A549 treated with GW870086 at 1 μM for 4 hours (cell line): ENCODE measurements at places on chromosomes 12 and 14. TPM values are rescaled to one million over a fixed set of nuclear protein-coding genes. Genes with fewer than 3 reads are reported as not detected.

Gene TAS2R30
- not detected in 5 replicates for total RNA-seq

Gene TAS2R20
- 0.09 to 0.21 TPM in 2 of 5 replicates, not detected in the others for total RNA-seq

Gene SALL2
- 0.73 to 1.3 TPM (median 0.85 TPM) in 5 replicates for total RNA-seq

Gene HCAR2
- total RNA-seq: 0.06 TPM in 1 of 5 replicates, not detected in the others

Gene ZNF385A
- 16.3 to 23.1 TPM (median 22.3 TPM) in 5 replicates for total RNA-seq

Gene SELPLG
- total RNA-seq: 0.63 to 1.1 TPM (median 1.1 TPM) in 5 replicates

Gene CARMIL3
- total RNA-seq: 0.33 to 0.75 TPM (median 0.61 TPM) in 5 replicates

Gene CCDC175
- total RNA-seq: not detected in 5 replicates

Gene CDCA3
- total RNA-seq: 70.8 to 86.2 TPM (median 80.8 TPM) in 5 replicates

Gene PPHLN1
- total RNA-seq: 54.8 to 68.2 TPM (median 60.5 TPM) in 5 replicates

Gene GLIPR1L1
- total RNA-seq: not detected in 5 replicates

Gene HCAR1
- 0.03 to 0.07 TPM (median 0.06 TPM) in 4 of 5 replicates, not detected in the other for total RNA-seq

Gene RFX4
- total RNA-seq: not detected in 5 replicates

Gene HVCN1
- 0.43 to 0.92 TPM (median 0.59 TPM) in 5 replicates for total RNA-seq

Gene SLC48A1
- 20.2 to 29.3 TPM (median 26.2 TPM) in 5 replicates for total RNA-seq

Gene MYF5
- total RNA-seq: not detected in 5 replicates

Gene DNM1L
- total RNA-seq: 44.2 to 61.1 TPM (median 55.7 TPM) in 5 replicates

Gene ENDOU
- not detected in 5 replicates for total RNA-seq

Gene TMCC3
- 0.88 to 1.8 TPM (median 1.2 TPM) in 5 replicates for total RNA-seq

Gene FZD10
- total RNA-seq: not detected in 5 replicates

Gene TAS2R42
- total RNA-seq: not detected in 5 replicates
